NCI-H1694 (cell line): ENCODE measurements at places on chromosomes 12 and 14.
A peak's percentile ranks its signal among the peaks of the same experiment; 100 is the strongest.

- no peak for DNase-seq
These were observed 33.6 kb upstream of the COX6A1 start for GRCh38 chr12:120404271-120404670.

GRCh38 chr14:43877351-43877960, 629.6 kb downstream of the FSCB start:
- DNase-seq: no peak

DNA sequence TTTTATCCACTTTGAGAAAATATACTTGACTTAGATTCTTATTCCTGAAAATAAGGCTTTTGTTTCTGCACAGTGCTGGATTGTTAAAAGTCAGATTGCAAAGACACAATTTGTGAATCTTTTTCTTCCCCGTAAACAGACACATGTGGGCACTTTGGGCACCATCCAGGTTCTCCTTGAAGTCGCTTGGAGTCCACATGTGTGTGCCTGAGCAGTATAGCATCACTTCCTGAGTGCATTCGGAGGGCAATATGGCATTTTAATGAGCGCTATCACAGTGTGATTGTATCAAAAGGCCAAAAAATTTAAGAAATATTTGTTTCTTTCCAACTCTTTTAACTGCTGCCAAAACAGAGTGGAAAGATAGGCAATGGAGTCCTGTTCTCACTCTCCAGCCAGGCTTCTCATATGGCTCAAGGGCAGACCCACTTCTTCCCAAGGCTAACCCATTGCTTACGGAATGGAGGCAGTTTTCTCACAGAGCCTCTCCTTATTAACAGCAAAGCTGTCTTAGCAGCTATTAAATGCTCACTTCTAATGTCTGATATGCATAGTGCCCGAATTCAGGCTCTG, 397.1 kb downstream of the EGLN3 start:
- no peak for DNase-seq

DNA sequence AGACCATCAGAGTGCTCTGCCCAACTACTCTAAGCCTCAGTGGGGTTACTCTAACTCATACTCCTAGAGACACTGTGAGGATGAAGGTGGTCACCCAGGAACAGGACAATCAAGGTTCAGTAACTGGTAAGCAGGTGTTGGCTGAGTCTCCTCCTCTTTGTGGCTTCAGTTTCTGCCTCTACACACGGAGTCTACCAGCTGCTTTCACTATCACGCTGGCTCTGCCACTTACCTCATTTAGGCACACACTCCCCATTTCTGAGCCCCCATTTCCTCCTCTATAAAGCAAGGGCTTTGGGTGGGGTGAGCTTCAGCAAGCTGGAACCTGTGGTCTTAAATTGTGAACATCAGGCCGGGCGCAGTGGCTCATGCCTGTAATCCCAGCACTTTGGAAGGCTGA, 7.3 kb upstream of the TCHP start:
- DNase-seq: no peak

DNA sequence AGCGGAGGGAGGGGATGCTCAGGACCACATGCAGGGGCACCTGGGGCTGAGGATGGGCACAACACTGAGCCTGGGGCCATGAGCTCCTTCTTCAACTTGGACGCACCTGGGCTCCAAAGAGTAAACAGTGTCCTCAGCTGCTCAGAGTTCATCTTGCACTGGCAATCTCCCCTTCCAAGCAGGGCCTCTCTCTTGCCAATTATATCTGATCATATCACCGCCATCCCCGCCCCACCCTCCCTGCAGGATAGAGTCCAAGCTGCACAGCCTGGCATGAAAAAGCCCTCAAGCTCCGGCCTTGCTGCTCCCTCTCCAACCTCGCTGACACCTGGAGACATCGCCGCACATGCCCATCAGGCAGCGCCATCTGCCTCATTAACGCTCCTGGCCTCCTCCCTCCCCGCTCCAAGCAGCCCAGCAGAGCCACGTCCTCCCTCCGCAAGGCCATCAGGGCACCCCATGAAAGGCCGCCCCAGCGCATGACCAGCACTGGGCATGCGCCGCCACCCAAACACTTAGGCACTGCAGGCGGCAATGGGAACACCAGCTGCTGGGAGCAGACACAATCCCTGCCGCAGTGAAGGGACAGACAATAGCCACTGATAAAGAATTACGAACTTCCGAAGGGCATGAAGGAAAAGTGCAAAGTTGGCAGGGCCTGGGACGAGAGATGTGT, 88.8 kb downstream of the CHGA start:
- no peak for DNase-seq

- DNase-seq: no peak
These were observed 13.2 kb downstream of the KCNH5 start for GRCh38 chr14:63032076-63032475.

- DNase-seq: no peak
These were observed 3.8 kb downstream of the ETV6 start for GRCh38 chr12:11653215-11653753.

GRCh38 chr12:47121146-47121545, 41.4 kb upstream of the AMIGO2 start:
- no peak for DNase-seq

DNA sequence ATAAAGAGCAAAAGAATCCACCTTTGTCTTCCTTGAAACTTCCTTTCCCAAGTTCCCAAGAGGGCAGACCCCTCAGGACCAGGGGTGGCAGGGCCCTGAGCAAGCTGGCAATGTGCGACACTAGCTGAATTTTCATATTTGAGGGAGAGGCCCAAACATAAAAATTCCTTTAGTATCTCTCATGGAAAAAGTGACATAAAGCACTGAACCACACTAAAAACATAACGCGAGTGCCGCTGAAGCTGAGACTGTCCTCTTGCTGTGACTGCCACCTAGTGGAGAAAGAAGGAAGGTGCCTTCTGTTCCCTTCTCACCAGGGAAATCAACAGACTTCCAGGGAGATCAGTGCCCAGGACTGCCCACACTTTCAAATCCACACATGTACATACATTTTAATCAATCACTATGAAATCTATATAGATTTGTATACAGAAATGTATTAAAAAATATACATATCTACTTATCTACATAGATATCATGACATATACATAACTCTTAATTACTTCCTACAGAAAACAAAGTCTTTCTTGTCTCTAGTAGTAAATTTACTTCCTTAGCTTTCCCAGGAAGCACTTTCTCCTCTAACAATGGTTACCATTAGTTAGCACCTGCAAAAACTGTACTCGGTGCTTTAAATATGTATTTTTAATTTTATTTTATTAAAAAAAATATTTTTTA, 53.8 kb downstream of the SSH1 start:
- peak; percentile 90 for DNase-seq

DNA sequence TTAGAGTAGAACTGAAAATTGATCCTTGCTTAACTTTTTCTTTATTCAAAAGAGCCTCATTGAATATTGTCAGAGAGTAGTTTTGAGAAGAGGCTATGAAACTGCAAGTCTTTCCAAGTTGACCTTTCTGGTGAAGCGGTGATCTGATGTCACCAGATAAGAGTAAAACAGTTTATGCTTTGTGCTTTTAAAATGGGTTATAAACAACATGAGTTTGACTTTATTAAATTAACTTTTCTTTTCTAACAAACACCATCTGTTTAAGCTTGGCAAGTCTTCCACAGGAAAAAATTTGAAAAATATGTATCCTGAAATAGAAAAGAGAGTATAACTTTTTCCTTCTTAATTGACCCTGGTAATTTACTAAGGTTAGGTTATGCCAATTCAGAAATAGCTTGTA, 408.7 kb upstream of the NOVA1 start:
- DNase-seq: no peak

- DNase-seq: no peak
These were observed 7.9 kb upstream of the DNAH10 start for GRCh38 chr12:123754041-123754772.
